Stimulated activated CD8-positive, alpha-beta memory T cell treated with anti-CD3 and anti-CD28 coated beads, Interleukin-4, amount 100 ng/mL, for 1 hour (primary cell): ENCODE measurements at places on chromosomes 7 and 10.

GRCh38 chr7:130831817-130832481 lies 97.9 kb upstream of the KLF14 start:
- no peak for DNase-seq

- peak; percentile 86 for DNase-seq
Measured at GRCh38 chr10:89251409-89252224, at the start of gene LIPA. LIPA (minus strand) TSS chr10:89251775; CDS start chr10:89247648, 4,127 bp downstream.

- DNase-seq, result no peak
Measured at GRCh38 chr10:100779329-100779728, 33.9 kb downstream of the PAX2 start.

GRCh38 chr10:33112831-33113455 lies 154.9 kb upstream of the ITGB1 start:
- no peak for DNase-seq

- DNase-seq, result no peak
Measured at GRCh38 chr10:129259128-129259815, 207.8 kb upstream of the MGMT start.

GRCh38 chr7:30841025-30841735 lies 70.0 kb downstream of the MINDY4 start:
- no peak for DNase-seq

DNA sequence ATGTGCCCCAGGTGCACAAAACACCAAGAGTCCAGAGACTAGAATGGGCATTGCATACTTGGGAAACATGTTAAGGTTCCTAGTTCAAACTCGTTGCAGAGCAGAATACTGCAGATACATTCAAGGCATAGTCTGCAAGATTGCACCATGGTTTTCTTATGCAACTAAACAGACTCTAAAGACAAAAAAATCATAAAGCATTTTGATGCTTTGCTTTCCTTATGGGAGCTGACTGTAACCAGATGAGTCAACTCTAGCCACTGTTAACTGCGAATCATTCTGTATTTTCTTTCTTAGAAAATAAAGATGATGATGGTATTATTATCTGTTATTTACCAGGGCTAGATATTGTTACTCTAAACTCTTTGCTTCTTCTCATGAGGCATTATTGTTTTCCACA lies 19.7 kb downstream of the TRUB1 start:
- no peak for DNase-seq

GRCh38 chr10:10777723-10778122 lies 239.9 kb upstream of the CELF2 start:
- no peak for DNase-seq

- no peak for DNase-seq
Measured at GRCh38 chr7:30654296-30655090, 27.8 kb downstream of the CRHR2 start.

- no peak for DNase-seq
Measured at GRCh38 chr7:29005829-29006228, 47.7 kb upstream of the TRIL start.

- no peak for DNase-seq
Measured at GRCh38 chr10:124696446-124697392, 47.5 kb downstream of the FAM53B start.

- DNase-seq, result no peak
Measured at GRCh38 chr10:385571-386300, 250.5 kb downstream of the ZMYND11 start.

- DNase-seq, result no peak
Measured at GRCh38 chr7:121579639-121580038, 183.5 kb upstream of the FAM3C start.
